BE2C (cell line): ENCODE measurements at places on chromosomes 7 and 10.

- no peak for DNase-seq
Observed at GRCh38 chr10:123766012-123766411, 99.9 kb downstream of the GPR26 start.

GRCh38 chr7:4020086-4020485 is 662.0 kb upstream of the FOXK1 start:
- DNase-seq, result no peak

DNA sequence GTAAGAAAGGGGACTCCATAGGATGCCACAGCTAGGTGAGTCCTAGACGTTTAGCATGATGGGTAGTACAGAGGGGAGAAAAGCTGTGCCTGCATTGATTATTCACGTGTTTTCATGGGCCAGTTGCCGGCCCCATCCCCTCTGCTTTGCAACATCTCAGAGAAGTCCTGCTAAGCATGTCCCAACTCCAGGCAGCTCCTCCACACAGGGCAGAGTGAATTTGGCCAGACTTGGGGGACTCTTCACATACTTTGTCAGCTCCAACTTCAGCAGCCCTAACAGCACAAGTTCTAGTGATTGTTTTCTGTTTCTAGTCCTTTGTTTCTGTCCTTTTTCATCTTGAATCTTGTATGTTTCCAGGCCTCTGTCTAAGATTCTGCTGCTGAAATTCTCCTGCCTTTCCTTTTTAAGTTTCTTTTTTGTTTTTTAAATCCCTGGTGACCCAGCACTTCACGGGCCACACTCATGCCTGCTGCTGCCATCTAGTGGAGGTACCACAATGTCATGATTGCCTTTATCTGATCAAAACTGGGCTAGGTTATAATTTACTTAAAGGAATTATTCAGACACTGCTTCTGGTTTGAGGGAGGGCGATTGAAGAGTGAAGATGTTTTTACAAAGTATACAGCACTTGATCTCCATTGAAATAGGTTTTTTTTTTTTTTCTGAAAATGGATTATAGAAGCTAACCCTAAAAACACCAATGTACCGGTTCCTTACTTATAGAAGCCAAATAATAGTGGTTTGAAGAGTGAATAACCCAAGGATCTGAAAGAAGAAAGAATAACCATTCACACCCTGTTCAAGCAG is 276.9 kb downstream of the CSTF2T start:
- DNase-seq, result peak; percentile 43

- DNase-seq, result no peak
Observed at GRCh38 chr7:69898189-69898588, 299.9 kb downstream of the AUTS2 start.

GRCh38 chr7:73876361-73876760 is 15.4 kb downstream of the TMEM270 start:
- no peak for DNase-seq

DNA sequence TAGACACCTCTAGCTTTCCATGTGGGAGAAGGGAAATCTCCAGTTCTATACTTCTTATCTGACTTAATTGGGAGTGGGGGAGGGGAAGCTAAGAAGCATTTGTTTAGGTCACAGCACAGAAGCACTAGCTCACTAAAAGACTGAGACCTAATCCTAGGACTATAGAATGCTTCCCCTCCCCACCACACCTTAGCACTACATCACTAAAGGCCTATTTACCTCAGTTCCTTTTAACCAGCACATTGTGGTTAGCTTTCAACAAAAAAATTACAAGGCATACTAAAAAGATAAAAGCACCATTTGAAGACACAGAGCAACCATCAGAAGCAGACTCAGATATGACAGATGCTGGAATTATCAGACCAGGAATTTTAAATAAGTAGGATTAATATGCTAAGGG is 53.8 kb upstream of the ADRA2A start:
- DNase-seq, result no peak

DNA sequence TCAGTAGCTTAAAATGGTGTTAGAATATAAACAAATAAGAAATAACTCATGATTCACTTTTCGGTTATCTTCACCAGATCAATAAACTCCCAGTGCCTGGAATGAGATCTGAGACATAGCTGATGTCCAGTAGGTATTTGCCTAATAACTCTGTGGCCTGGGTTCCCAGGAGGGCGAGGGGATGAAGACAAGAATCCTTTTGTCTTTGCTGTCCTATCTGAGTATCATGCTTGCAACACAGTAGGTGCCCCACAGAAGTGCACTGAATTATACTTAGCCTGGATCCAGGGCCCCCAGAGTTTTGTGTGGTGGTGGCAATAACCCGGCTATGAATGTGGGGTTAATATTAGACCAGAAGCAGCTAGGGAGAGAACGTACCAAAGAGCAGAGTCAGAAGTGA is 350.1 kb upstream of the AOAH start:
- no peak for DNase-seq

DNA sequence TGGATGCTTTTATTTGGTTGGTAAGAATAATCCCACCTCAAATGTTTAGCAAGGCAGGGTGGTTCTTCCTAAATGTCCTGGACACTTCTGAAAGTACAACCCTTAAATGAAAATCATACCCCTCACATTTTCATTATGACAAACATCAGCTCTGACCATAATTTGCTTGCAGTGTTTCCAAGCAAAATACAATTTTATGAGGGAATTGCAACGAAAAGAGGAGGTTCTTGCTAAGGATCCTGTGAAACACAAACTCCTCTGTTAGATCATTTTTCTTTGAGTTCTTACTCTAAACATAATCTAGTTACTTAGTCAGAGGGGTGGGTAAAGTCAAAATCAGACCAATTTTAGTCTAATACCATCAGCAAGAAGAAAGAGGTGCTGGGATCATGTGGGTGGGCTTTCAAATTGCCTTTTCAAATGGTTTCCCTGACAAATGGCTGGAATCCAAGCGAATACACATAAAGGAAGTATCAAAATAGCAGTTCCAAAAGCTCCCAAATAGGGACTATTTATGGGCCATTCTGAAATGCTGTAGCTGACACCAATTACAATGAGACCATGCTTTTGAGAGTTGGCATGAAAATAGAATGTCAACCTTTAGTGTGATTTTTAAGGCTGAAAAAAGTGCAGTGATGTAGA is 164.9 kb upstream of the INHBA start:
- no peak for DNase-seq

- DNase-seq, result no peak
Observed at GRCh38 chr10:102645388-102645740, 1.1 kb downstream of the TRIM8 start.

GRCh38 chr10:3902809-3903410 is 117.9 kb upstream of the KLF6 start:
- DNase-seq, result no peak

DNA sequence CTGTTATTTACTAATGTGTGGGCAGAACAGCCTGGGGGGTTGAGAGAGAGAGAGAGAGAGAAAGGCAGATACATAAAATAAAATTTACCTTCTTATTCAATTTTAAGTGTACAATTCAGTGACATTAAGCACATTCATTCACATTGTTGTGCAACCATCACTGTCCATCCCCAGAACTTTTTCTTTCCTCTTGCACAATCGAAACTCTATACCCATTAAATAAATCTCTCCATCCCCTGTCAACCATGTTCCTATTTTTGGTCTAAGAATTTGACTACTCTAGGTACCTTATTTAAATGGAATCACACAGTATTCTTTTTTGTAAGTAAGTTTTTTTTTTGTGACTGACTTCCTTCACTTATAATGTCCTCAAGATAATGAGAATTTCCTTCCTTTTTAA is 181.6 kb downstream of the SND1 start:
- no peak for DNase-seq

GRCh38 chr10:123909866-123910265 is 18.3 kb upstream of the CPXM2 start:
- DNase-seq, result no peak

GRCh38 chr7:1348096-1348822 is 111.0 kb downstream of the MICALL2 start:
- no peak for DNase-seq

DNA sequence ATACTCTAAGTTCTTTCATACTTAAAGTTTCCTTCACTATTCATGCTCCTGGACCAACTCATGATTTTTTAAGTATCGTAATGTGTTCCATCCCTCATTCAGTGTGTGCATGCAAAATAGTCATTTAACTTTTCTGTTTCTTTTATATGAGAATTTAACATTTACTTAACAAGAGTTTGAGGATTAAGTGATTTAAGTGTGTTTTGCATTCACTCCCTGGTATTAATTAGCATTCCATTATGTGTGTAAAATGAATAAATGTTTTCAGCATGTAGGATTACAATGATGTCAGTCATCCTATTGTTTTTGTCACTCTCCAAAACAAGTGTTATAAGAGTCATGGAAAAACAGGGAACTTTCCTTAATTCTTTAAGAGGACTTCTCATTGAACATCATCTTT is 457.7 kb downstream of the IPMK start:
- DNase-seq, result no peak

DNA sequence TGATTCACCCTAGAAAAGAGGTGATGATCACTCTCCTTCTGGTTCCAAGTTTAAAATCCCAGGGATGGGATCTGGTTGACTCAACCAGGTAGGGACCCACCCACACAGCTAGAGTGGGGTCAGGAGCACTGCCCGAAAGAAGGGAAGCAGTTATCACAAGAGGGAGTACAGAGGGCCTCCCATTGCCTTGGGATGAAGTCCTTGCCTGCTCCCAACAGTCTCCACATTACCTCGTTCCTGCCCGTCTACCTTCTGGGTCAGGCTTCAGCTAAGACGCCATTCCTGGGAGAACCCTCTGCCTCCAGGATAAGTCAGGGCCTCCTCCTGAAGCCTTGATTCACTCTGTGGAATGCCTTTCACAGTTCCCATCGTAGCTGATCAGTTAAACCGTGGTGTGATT is 23.8 kb downstream of the ZMIZ2 start:
- DNase-seq, result no peak

- DNase-seq, result no peak
Observed at GRCh38 chr10:86636311-86636710, 18.0 kb upstream of the OPN4 start.

GRCh38 chr10:124668517-124669051 is 75.6 kb downstream of the FAM53B start:
- no peak for DNase-seq

DNA sequence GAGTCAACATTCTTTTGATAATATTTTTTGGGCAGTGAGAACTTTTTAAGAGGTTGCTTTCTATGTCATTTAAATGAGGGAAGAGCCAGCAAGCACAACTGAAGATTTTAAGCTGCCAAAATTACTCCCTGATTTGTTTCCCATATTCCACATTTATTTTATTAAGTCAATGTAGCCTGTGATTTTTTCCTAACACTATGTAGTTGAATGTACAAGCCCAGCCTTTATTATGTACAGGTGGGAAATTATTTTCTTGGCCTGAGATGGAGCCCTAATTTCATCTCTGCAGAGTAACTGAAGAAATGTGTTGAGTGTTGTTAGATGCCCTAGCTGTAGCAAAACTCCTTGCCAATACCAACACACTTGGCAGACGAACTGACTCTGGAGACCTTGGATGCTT is 83.1 kb upstream of the MINDY3 start:
- no peak for DNase-seq

DNA sequence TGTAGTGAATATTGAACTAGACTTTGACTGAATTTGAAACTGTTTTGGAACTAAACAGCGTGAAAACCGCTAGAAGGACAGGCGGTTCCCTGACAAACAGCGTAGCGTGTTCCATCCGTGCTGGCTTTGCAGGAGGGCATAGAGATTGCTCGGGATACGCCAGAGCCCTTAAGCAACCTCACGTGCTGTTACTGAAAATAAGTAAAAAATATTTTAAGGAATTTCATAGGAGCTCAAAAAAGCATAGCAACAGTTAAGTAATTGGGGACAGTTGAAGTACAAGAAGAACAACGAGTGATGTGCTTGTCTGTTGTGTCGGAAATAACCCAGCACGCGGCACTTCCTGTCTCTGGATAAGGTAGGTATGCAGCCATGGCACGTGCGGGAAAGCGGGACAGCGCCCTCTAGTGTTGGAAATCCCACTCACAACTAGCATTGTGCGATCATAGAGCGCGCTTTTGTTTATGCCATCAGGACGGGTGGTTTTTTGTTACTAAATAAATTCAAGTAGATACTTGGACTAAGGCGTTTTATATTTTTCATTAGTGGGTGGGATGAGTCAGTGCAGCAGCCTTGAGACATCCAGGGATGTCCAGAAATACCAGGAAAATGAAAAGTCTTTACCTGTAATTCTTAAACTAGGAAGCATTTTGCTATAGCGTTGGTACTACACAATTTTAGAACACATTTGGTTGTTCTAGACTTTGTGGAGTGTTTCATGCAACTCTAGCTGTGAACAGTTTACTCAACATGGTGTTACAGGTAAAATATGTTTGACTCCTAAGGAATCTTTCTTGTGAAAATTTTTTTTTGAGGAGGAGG is 50.4 kb downstream of the DNAJB6 start:
- DNase-seq, result peak; percentile 90

DNA sequence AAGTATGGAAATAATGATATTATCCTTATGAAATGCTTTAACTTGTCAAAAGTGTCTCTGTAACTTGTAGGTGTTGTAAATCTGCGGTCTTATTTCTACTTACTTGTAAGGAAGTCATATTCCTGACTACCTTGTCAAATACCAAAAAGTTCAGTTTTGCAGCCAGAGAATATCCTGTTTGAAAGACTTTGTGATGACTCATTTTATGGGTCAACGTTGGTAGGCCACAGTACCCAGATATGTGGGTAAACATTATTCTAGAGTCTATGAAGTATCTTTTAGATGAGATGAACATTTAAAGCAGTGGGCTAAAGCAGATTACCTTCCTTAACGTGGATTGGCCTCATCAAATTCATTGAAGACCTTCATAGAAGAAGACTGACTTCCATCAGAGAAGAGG is 195.3 kb downstream of the PPP1R9A start:
- no peak for DNase-seq

- DNase-seq, result no peak
Observed at GRCh38 chr10:80265740-80266512, 23.5 kb downstream of the MAT1A start.

DNA sequence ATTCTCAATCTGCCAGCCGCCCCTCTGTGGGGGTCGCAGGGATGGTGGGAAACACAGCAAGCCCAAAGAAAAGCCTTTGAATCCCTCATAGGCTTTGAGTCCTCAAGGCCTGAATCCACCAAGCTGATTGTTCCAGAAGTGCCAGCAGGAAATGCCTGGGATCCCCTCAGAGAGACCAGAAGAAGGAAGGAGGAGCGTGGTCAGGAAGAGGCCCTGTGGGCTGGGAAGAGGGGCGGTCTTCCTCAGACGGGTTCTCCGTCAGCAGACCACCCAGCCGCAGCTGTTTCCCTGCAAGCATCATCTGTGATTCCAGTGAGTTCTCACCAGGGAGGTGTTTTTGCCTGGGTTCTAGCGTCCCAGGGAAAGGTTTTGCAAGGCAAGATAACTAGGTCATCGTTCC is 190.0 kb upstream of the KLF6 start:
- no peak for DNase-seq
